Activated CD8-positive, alpha-beta memory T cell treated with anti-CD3 and anti-CD28 coated beads for 1 hour (primary cell): ENCODE measurements at places on chromosomes 11 and 22.

- no peak for DNase-seq
Measured at GRCh38 chr11:78815831-78816230, 241.2 kb upstream of the NARS2 start.

DNA sequence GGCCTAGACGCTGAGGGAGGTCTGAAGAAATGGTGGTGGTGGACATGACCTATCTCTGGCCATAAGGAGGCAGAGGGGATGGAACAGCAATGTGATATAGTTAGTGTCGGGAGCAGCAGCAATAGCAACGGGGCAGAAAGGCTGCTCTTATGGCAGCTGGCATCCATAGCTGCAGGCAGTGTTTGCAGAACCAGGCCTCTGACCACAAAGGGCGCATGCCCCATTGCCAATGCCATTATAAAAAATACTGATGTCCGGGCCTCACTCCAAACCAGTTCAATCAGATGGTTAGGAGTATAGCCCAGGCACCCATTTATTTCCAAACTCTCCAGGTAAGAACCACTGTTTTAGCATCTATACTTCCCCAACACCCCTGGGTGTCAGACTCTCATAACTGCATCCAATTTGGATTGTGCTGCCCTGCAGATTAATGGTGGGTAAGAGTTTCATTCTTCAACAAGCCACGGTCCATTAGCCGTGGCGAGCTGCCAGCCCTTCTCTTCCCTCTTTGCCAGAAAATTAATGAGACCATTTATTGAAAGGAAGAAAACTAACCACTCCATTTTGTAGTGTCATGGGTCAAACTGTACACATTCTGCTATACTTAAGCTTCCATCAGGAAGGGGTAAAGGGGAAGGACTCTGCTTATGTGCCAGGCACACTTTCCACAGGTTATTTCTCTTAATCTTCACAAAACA, 72.8 kb upstream of the SPON1 start:
- no peak for DNase-seq

DNA sequence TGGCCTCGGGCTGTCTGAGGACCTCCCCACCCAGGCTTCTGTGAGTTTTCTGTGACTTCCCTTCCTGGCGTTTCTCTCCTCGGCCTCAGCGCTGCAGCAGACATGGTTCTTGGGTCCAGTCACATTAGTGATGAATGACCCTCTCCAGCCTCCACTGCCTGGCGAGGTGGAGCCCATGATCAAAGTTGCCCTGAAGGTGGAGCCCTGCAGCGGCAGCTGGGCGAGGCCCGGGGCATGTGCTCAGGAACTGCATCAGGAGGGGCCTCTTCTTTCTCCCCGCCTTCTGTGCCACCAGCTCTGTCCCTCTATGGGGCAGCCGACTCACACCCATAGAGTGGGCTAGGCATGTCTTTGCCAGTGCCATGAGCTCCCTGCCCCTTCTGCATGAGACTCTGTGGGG, 1079.7 kb downstream of the TBC1D22A start:
- DNase-seq = no peak

DNA sequence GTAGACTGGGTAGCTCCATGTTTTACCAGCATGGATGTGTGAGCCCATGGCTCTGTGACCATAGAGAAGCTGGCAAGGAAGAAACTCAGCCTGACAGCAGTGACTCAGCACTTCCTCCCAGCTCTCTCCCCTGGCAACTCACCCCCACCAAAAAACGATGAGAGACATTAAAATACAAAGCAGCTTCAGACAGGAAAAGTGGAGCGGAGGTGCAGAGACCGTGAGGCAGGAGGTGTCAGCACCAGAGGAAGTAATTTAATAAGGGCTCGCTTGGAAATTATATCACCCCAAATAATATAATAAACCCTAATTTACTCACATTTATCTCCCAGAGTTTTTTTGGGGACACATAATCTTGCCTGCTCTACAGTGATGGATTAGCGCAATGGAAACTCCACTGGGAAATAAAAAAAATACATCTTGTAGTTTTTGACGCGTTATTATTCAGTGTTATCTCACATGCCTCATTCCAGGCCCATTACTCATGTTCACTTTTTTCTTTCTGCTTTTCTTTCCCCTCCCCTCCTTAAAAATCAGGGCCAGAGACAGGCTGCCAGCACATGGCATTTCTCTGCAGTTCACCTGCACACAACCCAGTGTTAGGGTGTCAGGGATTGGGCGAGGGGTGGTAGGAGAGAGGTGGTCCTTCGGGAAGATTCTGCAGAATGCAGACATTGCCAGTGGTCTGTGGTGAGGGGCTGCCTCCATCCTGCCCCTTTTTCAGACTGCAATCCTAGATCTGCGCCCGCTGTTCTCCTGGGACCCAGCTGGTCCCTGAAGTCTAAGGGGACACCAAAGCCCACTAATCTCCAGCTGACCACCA, 170.8 kb downstream of the BUD13 start:
- DNase-seq = no peak

DNA sequence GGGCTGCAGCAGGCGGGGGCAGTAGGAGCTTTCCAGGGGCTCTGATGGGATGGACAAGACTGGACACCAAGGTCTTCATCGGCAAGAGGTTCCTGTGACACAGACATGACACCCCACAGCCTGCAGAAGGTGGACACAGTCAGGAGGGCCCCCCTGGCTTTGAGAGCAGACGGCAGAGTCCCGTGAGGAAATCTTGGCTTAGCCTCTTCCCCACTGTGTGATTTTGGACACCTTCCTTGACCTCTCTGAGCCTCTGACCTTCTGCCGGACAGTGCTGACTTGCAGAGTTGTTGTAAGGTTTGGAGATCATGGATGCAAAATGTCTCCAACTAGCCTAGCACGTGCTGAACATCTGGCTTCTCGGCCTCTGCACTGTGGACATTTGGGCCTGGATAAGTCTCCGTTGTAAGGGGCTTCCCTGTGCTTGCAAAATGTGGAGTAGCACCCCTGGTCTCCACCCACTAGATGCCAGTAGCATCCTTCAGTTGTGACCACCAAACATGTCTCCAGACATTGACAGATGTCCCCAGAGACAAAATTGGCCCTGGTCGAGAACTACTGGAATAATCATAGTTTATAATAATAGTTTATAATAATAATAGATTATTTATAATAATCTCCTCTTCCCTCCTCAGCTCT, 54.6 kb downstream of the MCM5 start:
- DNase-seq = no peak

- no peak for DNase-seq
Measured at GRCh38 chr11:70040452-70040851, 37.7 kb upstream of the ANO1 start.

DNA sequence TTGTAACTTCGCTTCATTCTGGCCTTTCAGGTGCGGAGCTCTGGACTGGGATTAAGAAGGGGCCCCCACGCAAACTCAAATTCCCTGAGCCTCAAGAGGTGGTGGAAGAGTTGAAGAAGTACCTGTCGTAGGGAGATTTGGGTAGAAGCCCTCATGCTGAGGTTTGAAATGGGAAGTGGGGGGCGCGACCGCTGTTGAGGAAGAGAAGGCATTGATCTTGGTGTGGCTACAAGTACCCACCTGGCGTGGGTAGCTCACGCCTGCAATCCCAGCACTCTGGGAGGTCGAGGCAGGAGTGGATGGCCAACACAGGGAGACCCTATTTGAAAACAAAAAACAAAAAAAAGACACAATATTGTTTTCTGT, 779 bp downstream of the SELENOH start:
- DNase-seq = no peak

GRCh38 chr11:107859459-107860239, 1.1 kb upstream of the SLC35F2 start:
- no peak for DNase-seq

DNA sequence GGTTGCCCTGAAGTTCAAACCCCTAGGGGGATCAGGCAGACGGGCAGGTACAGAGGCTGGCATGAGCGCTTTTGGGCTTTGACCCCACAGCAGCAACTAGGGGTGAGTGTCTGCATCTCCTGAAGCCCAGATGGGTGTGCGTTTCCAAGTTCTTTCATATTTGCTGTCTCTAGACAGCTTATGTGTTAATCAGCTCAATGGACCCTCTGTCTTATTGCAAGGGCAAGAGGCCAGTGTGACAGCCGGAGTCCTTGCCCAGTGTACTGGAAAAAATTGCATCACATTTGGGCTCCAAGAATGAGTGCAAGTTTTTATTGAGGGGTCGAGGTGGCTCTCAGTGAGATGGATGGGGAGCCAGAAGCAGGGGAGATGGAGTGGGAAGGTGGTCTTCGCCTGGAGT, 1863.7 kb upstream of the RAG2 start:
- DNase-seq = no peak

GRCh38 chr11:613369-613968, 2.3 kb downstream of the IRF7 start:
- DNase-seq = peak; percentile 73

DNA sequence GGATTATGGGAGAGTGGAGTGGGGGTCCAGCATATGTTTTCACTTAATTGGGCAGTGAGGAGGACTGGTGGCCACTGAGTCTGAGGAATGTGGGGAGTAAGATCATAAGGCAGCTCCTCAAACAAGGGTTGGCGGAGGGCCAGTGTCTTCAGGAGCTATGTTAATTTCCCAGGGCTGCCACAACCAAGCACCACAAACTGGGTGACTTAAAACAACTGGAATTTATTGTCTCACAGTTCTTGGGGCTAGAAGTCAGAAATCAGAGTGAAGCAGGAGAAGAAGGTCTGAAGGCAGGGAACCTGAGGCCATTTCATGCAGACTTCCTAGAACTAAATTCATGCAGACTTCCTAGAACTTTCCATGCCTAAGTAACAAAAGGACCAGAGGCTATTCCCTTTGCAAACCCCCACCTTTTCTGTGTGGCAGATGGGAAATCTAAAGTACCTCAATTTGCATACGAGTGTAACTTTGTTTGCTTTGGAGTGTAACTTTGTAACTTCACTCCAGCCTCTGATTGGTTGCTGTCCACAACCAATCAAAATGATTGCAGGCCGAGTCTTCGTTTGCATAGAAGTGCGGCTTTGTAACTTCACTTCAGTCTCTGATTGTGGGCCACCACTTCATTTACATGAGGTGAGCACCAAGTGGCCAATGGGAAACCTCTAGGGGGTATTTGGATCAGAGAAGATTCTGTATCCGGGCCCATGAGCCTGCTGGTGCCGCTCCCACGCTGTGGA, 50.5 kb upstream of the ZBED5 start:
- no peak for DNase-seq

- DNase-seq = peak; percentile 12
Measured at GRCh38 chr11:88552379-88553062, 215.0 kb upstream of the CTSC start.

DNA sequence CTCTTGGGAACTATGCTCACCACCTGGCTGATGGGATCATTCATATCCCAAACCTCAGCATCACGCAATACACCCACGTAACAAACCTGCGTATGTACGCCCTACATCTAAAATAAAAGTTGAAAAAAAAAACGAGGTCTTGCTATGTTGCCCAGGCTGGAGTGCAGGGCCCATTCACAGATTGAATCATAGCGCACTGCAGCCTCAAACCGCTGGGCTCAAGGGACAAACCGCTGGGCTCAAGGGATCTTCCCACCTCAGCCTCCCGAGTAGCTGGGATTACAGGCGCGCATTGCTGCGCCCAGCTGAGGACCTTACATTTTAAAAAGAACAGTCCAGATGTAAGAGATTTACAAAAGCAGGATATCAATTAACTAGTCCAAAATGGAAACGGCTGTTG, 41.9 kb upstream of the EMID1 start:
- no peak for DNase-seq

GRCh38 chr22:22161924-22162851, 82.4 kb upstream of the VPREB1 start:
- no peak for DNase-seq

- no peak for DNase-seq
Measured at GRCh38 chr11:69958308-69958707, 119.8 kb upstream of the ANO1 start.

GRCh38 chr22:26056455-26057200, 112.6 kb upstream of the SEZ6L start:
- no peak for DNase-seq

- DNase-seq = no peak
Measured at GRCh38 chr11:19338375-19338774, 97.6 kb upstream of the E2F8 start.

DNA sequence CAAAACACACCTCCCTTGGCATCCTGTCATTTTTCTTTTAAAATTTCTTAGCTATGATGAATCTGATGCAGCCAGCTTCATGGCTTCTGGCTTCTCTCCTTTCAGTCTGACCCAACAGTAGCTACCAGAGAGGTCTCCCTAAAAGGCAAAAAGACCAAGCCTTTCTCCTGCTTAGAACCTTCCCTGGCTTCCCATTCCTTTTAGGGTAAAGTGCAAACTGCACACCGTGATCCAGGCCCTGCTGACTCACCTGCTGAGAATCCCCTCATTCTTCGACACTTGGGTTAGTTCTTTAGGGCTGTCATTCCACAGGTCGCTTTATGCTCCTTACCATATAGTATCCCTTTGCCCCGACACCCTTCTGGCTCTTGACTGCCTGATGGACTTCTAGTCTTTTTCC, 362.4 kb downstream of the MIAT start:
- no peak for DNase-seq

DNA sequence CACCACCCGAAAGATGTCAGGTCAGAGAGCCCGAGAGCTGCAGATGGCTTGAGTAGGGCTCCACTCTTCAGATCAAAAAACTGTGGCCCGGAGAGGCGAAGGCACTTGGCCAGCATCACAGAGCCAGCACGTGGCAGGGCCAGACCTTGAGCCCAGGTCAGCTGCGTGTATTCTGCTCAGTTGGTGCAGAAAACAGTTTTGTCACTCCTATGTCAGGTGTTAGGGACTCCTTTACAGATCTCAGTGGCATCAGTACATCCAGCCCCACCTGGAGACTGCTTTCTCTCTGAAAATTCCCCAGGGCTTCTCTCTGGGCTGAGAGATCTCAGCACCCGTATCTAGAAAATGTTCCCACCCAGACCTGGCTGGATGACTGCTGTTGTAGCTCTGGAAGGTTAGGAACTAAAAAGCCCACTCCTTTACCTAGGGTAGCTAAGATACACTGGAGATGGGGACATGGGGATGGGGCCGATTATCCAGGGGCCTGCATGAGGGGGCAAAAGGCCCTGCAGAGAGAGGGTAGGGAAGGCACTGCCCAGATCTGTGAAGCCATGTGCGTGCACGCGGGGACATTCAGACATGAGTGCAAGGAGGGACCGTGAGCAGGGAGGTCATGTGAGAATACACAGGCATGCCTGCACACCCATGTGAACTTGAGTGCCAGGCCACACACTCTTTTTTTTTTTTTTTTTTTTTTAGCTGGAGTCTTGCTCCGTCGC, 3.4 kb downstream of the APOA1 start:
- no peak for DNase-seq

GRCh38 chr11:66409226-66409625, 11.6 kb upstream of the NPAS4 start:
- no peak for DNase-seq

DNA sequence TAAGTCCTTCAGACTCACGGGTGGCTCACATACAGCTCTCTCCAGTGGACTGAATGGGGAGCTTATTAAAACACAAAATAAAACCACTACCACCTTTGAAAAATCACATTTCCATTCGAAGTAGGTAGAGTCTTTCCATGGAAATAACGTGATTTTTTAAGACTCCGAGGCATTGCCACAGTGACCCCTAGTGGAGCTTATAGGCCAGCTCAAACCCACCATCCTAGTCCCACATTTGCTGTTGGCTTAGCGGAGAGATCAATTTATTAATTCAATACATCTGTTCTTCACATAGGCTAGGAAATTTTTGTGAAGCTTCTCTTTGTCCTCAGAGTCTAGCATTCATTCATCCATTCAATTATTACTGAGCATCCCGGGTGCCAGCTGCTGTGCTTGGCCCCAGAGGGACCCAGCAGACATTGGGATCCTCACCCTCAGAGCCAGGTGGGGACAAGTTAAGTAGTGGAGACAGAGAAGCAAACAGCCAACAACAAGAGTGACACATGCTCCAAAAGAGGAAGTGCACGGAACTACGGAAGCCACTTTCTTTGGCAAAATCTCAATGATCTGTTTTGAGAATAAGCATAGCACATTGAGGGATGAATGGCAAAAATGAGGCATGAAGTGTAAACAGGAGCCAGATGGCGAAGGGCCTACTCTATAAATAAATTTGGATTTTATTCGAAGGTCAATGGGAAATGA, 10.2 kb upstream of the P4HA3 start:
- DNase-seq = no peak
